ENCODE measurements at places on chromosomes 12 and 14. TPM values are rescaled to one million over a fixed set of nuclear protein-coding genes. Genes with fewer than 3 reads are reported as not detected.

The TTC6 gene
- total RNA-seq = under 0.01 TPM

The CCDC175 gene
- not detected for total RNA-seq

The AKAP3 gene
- total RNA-seq = 1.2 TPM

The SOX5 gene
- total RNA-seq = not detected

The NRL gene
- 2.2 TPM for total RNA-seq
